Ureter (tissue), 1 donor: ENCODE measurements at places on chromosomes 5 and 9.
A peak's percentile ranks its signal among the peaks of the same experiment; 100 is the strongest.

DNA sequence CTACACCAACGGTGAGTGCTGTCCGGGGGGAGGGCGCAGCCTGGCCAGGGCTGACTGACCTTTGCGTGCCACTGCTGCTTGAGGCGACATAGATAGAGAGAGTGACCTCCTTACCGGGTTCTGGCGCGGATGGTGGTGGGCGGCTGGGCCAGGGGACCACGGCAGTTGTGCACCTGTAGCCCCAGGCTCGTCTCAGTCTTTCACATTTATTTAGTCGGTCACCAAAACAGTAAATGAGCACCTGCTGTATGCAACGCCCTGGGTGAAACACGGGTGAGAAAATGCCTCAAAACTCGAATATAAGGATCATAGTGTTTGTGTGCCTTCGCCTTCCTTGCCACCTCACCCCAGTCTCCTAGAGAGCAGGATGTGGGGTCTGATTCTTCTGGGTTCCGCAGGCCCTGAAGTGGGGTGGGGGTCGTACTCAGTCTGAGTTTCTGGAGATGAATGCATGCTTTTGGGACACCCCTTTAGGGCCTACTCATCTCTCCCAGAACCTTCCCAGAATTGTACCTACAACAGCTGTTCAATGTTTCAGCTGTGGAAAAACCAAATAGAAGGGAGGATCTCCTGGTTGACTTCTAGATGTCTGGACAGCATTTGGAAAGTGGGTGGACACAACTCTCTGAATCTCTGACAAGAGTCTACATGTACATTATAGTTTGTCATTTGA, 714 bp downstream of the SEC24A start:
- peak; percentile 45 for DNase-seq

- DNase-seq, result no peak
Measured at GRCh38 chr9:13009871-13010270, 235.1 kb downstream of the LURAP1L start.

DNA sequence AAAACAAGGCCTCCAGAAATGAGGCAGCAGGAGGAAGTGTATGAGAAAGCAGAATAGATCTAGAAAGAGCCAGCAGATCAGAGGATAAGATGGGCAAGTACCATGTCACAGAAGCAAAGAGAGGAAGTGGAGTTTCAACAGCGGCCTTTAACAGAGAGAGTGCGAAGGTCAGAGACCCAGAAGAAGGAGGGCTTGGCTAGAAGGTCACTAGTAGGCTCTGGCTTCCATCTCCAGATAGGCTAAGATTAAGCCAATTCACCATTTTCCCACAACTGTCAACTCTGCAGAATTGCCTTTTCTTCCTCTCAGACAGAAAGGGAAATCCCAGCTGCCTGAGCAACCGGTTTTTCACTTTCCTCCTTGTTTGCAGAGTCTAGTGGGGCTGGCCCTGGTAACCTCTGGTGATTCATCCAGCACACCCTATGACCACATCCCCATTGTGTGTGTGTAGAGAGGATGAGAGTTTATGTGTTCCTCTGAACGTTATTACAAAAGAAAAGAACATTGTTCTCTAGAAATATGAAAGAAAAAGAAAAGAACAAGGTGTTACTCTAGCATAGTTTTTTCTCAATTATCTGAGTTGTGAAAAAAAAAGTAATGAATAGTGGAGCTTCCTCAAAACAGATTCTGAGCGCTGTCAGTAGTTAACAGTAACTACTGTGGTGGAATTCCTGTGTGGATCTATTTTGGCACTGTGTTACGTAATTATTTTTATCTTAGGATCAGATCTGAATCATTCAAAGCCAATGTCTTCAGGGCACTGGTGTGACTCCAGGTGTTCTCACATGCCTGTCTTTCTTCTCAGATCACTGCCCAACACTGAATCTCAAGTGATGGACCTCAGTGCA, 220.4 kb downstream of the ARRDC3 start:
- peak; percentile 88 for DNase-seq

GRCh38 chr9:123111427-123112014, 78.1 kb downstream of the GPR21 start:
- no peak for DNase-seq

GRCh38 chr5:111830333-111830732, 73.3 kb upstream of the NREP start:
- DNase-seq, result no peak

DNA sequence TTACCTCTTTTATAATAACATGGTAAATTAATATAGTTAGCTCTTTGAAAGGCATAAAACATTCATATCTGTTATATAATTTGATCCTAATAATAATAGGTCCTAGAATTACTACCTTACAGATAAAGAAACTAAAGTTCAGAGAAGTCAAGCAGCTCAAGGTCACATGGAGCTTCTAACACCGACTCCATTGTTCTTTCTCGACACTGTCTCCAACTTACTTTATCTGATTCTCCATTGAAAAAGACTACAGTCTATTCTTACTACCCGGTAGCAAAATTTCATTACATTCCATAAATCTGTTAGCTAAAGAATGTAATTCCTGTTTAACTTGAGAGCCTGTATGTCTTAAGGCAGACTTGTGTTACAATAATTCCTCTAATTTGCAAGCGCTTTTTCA, 96.3 kb upstream of the TMEM161B start:
- DNase-seq, result no peak

- no peak for DNase-seq
Measured at GRCh38 chr9:17476401-17476800, 102.5 kb upstream of the SH3GL2 start.

DNA sequence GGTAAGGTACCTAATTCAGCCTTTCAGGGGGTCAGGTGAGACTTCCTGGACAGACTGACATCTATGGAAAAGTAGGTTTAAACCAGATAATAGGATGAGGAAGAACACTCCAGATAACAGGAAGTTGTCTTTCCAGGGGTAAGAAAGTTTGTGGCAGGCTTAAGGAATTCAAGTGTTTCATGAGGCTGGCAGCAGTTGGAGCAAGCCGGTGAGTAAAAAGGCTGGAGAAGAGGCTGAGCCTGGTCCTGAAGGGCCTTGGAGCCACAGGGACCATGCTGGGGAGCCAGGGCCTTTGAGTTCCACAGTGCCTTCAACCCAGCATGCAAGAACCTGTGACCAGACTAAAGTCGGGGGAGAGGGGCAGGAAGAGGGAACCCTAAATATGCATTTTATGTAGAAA, 353.4 kb downstream of the SPOCK1 start:
- no peak for DNase-seq

GRCh38 chr5:42912184-42912798, 100.6 kb upstream of the SELENOP start:
- no peak for DNase-seq

GRCh38 chr9:96646081-96646991, 8.8 kb downstream of the PRXL2C start:
- peak; percentile 40 for DNase-seq

DNA sequence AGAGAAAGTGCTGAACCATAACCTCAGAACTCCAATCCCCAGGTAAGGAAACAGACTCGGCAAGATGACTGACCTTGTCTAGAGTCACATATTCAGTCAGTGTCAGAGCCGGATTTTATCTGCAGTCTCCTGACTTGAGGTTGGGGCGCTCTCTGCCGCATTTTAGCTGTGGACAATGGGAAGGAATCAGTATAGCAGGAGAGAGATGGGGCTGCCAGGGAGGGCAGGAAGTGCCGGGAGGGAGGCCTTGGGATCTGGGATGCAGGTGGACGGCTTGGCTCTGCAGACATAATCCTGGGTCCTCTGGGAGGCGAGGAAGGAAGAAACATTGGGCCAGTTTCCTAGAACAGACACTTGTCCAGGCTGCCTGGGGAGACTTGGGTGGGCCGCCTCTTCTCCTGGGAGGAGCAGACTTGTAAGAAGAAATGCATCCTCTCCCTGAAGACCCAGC, 39.7 kb upstream of the COL15A1 start:
- DNase-seq, result no peak

GRCh38 chr9:92276331-92277032, 17.0 kb downstream of the IARS1 start:
- no peak for DNase-seq

DNA sequence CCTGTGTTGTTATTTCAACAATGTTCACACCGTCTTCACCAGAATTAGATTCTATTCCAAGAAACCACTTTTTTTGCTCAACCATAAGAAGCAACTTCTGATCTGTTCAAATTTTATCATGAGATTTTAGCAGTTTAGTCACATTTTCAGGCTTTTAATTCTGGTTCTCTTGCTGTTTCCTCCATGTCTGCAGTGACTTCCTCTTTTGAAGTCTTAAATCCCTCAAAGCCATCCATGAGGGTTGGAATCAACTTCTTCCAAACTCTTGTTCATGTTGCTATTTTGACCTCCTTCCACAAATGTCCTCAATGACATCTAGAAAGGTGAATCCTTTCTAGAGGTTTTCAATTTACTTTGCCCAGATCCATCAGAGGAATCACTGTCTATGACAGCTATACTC, 25.7 kb upstream of the ENTREP1 start:
- no peak for DNase-seq

DNA sequence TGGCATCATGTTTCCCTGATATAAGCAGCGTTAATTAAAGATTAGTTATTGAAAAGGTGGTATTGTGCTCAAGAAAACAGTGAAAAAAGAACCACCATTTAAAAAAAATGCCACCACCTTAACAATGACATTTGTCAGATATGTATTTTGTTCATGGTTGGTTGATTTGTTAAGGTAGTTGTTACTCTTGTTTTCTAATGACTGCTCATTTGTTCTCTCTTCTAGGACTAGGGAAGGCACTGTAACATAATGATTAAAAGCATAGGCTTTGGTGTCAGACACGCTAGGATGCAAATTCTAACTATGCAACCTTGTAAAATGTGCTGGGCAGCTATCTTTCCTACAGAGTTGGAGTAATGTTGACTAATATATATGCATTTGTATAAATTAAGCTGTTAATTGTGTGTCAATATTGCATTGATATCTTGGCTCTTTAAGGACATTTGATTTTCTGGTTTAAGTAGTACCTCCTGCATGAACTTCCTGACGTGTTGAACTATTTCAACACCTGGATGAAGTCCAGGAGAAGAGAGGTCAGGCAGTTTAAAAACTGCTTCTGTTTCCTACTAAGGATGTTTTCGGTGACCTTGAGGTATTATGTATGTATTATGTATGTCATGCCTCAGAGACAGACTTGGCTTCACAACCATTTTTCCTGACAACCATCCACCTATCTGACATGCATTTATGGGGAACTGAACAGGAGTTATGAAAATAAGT, 77.8 kb downstream of the MUSK start:
- no peak for DNase-seq

DNA sequence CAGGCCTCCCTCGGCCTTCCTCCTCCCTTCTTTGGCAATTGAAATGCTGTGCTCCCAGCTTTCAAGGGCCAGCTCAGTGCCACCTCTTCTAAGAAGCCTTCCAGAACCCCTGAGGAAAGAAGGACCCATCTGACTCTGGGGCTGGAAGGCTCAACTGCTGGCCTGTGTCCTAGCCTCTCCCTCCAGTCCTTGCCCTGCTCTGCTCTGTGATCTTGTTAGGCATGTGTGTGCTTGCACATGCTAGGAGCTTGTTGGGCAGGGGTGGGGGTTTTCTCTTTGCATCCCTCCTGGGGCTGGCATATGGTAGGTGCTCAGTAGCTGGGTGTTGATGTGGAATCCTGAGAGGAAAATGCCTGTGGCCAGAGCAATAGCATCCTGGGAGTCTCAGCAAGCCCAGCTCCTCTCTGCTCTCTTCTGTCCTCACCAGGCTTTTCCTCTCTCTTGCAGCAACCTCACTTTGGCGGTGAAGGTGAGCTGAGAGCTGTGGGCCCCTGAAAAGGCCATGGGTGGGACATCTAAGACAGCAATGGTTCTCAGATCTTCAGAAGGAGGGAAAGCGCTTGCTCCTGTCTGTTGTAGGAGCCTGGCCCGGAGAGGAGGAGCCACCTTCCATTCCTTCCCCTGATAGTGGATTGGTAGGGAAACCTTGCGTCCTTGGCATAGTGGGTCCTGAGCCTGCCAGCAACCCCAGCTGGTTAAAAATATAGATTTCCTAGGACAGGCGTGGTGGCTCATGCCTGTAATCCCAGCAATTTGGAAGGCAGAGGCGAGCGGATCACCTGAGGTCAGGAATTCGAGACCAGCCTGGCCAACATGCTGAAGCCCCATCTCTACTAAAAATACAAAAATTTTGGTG, 9.9 kb downstream of the DOLK start:
- DNase-seq, result no peak

GRCh38 chr9:87882627-87883026, at the start of gene SPATA31E1:
TSS of gene SPATA31E1 (plus strand) at chr9:87882877. CDS start at chr9:87882892, 15 bp downstream.
- peak; percentile 34 for DNase-seq

- DNase-seq, result no peak
Measured at GRCh38 chr5:153624451-153624765, 133.9 kb downstream of the GRIA1 start.

DNA sequence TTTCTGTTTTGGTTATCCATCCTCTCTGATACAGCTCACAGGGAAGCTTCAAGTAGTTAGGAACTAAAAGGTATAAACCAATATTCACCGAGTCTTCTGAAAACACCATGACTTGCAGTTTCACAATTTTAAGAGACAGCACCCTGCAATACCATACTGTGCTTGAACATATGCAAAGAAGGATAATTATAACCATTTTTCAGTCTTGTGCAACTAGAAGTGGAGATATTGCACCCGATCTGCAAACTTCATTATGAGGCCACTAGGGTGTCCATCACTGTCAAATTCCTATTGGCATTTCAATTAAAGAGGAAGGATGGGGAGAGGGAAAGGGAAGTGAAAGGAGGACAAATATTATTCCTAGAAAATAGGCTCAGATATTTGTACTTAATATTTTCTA, 32.4 kb upstream of the CEP120 start:
- DNase-seq, result no peak

GRCh38 chr9:137294681-137295237, 7.3 kb downstream of the NRARP start:
- no peak for DNase-seq

DNA sequence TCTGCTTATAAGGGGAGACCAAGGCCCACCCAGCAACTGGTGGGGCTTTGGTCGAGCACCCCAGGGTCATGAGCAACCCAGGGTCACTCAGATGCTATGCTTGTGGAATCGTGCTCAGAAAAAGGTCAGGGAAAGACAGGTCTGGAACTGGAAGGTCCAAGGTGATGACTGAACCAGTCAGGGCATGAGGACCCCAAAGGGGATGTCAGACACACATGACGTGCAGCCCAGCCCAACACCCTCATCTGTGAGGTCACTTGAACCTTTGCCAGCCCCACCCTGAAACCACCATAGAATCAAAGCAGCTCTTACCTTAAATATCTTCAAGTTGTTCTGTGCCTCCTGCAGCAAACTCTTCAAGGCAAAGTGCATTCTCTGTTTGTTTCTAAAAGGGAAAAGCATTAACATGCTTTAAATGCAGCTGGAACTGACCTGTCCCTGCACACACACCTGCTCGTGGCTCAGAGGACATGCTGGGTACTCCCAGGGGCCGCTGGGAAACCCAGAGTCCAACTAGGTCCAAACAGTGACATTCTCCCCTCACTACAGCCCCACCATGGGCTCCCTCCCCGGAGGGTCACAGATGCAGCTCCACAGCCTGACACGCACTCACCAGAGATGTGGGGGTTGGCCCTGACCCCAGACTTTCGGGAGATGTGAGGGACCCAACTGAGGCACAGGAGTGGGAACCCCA, 29.4 kb downstream of the IPPK start:
- DNase-seq, result no peak

- DNase-seq, result no peak
Measured at GRCh38 chr5:143683459-143683858, 128.5 kb upstream of the HMHB1 start.

GRCh38 chr5:114504560-114504959, 142.7 kb downstream of the KCNN2 start:
- DNase-seq, result no peak

GRCh38 chr5:1867114-1867814, 15.5 kb downstream of the IRX4 start:
- DNase-seq, result no peak

- no peak for DNase-seq
Measured at GRCh38 chr5:149172261-149172660, 31.0 kb downstream of the ABLIM3 start.

- no peak for DNase-seq
Measured at GRCh38 chr9:7907551-7908337, 108.2 kb upstream of the DMAC1 start.
